ENCODE measurements at places on chromosomes 11 and 22.
A peak's percentile ranks its signal among the peaks of the same experiment; 100 is the strongest.

DNA sequence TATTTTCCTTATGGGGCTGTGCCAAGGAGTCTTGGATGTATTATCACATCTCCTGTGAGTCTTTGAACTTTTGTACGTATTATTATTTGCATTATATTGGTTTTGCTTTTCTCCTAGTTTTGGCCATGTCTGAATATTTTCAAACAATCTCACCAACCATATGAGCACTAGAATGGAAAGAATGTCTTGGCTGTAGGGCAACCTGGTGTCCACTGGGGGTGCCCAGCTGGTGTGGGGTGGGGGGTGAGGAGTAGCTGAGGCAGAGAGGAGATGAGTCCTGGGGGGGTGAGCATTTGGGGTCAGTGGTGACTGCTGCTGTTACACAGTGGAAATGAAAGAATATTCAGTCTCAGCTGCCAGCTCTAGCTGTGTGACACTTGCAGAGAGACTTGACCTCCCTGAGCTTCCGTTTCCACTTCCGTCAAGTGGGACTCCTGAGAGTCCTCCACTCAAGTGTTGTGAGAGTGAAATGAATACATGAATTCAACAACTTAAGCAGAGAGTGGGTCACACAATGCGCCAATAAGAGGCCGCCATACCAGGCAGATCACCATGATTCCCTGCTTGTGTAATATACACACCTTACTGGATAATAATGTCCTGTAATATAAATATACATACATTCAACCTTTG, 12.7 kb upstream of the PVALB start:
- no peak for DNase-seq

- DNase-seq = no peak
Measured at GRCh38 chr11:41612415-41612814, 153.0 kb upstream of the LRRC4C start.

DNA sequence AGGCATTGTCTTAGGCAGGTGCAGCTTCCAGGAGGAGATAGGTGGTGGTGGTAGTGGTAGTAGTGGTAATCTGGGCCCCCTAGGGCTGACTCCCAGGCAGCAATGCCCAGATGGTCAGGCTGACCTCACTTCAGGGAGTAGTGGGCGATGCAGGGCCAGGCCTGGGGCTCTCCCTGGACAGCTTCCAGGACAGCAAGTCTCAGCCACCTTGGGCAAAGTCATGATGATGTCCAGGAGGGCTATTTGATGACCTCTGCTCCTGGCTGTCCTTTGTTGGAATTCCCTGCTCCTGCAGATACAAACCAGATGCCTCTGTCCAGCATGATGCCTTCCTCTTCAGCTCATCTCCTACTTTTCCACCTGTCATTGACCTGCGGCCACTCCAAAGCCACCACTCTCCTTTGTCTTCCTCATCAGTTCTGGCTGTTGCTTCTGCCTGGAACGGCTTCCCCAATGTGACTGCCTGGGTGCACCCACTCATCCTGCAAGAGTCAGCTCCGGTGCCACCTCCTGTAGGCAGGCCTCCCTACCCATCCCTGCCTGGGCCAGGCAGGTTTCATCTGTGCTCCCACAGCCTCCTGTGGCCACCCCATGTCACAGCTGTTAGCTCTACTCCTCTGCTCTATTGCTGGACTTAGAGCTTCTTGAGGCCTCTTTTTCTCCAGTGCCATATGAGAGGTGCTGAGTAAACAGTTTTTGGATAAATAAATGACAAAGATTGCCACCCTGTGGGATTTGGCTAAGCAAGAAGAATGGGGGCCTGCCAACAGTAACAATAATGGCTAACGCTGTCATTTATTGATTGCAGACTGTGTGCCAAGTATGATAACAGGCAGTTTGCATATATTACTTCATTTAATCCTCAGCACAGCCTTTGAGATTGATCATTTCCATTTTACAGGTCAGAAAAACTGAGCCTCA, 172.9 kb upstream of the NECTIN1 start:
- DNase-seq = no peak

GRCh38 chr22:41178425-41178975, 26.6 kb upstream of the L3MBTL2 start:
- no peak for DNase-seq

DNA sequence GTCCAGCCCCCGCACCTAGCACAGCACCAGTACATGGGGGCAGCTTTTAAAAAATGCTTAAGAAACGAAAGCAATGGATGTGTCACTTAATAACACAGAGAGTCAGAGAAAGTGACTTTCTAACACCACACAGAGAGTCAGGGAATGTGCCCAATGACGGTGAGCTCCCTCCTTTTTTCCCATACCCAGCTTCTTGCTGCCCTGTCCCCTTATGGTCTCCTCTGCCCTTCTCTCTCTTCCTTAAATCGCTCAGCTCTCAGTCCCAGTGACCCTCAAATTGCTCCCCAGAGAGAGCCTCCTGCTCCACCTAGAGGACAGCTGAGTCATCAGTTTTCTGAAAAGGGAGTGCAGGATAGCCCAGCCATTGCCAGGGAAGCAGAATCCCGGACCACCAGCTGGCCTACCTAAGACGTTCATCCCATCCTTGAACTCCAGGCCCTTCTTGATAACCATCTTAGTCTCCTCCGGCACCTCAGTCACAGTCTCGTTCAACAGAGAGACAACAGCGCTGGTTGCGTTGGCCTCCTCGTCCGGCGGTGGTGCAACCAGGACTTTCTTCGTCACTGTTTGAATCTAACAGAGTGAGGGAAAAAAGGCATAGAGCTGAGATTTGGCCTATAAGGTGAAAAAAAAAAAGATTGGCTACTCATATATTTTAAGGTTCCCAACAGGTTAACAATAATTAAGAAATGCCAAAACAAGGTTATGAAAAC, 113.5 kb downstream of the SLC1A2 start:
- peak; percentile 45 for DNase-seq

Measured in BE2C (cell line).